ENCODE measurements at places on chromosomes 12 and 14.

DNA sequence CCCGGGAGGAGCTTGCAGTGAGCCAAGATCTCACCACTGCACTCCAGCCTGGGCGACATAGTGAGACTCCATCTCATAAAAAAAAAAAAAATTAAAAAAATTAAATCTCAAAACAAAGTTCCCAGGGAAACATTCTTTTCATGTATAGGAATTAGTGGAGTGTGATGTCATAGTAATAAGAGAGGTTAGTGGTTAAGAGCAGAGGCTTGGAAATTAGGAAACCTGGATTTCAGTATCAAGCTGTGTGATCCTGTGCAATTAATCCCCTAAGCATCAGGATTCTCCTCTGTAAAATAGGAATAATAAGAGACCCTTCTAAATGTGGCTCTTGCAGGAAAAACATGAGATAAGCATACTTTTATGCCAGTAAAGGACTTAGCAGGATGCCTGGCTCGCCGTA lies 3.1 kb upstream of the TXNRD1 start:
- DNase-seq: no peak

DNA sequence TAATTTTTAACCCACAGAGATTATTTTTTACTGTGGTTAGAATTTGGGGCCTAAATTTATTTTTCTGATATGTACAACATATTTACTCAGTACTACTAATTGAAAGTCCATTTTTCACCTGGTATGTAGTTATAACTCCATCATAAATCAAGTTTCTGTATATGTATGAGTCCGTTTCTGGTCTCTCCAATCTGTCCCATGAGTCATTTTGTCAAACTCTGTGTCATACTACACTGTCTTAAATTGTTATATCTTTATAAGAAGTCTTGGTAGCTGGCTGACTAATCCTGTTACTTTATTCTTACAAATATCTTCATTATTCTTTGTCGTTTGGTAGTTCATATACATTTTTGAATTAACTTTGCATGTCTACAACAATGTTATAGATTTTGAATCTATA lies 344.0 kb downstream of the PDZRN4 start:
- no peak for DNase-seq

- DNase-seq: no peak
Measured at GRCh38 chr14:103690332-103690731, 24.9 kb downstream of the XRCC3 start.

DNA sequence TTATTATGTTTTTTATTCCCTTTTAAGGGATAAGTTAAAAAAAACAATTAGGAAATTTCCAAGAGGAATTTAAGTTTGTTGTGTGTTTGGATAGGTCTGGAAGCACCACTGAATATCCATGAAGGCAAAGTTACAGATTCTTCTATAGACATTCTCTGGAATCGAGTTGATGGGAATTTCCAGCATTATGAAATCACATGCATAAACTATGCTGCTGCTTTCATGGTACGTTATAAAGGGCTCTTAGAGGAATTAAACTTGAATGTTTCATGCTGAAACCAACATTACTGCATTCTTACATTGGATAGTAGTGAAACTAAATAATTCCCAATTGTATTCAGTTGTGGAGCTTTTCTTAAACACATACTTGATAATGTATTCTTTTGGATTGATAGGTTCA lies 21.5 kb upstream of the PTPRQ start:
- DNase-seq: no peak

GRCh38 chr14:103374121-103374520 lies 11.1 kb upstream of the MARK3 start:
- DNase-seq: no peak

GRCh38 chr12:112716099-112717093 lies 75.2 kb upstream of the RPH3A start:
- peak; percentile 29 for DNase-seq

- peak; percentile 12 for DNase-seq
Measured at GRCh38 chr14:58533446-58533845, 104.3 kb upstream of the DACT1 start.

- no peak for DNase-seq
Measured at GRCh38 chr14:54784060-54784459, 118.6 kb downstream of the GCH1 start.

DNA sequence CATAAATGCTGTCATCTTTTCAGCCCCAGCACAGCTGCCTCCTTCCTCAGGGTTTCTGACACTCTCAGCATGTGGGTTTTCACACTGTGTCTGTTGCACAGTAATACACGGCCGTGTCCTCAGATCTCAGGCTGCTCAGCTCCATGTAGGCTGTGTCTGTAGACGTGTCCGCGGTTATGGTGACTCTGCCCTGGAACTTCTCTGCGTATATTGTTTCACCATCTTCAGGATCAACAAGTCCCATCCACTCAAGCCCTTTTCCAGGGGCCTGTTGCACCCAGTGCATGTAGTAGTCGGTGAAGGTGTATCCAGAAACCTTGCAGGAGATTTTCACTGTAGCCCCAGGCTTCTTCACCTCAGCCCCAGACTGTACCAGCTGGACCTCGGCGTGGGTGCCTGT lies 1210.6 kb downstream of the TMEM121 start:
- no peak for DNase-seq

- no peak for DNase-seq
Measured at GRCh38 chr14:98742001-98742400, 530.0 kb downstream of the BCL11B start.

DNA sequence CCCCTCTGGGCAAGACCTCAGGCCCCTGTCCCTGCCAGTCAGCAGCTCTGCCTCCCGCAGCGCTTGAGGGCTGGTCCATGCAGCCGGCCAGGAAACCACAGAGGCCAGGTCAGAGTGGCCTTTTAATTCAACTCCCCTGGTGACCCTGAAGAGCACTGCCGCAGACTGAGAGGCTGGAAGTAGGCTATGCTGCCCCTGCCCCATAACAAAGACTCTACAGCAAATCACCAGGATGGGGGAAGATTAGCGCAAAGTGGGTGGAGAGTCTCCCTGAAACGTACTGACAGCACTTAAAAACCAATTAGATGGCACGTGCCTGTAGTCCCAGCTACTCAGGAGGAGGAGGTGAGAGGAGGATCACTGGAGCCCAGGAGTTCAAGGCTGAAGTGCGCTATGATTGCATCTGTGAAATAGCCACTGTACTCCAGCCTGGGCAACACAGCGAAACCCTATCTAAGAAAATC lies 70.5 kb downstream of the ITPK1 start:
- DNase-seq: peak; percentile 30

GRCh38 chr12:57459750-57460467 lies at the start of gene GLI1:
GLI1 (plus strand) TSS chr12:57459785; CDS start chr12:57463692, 3,907 bp downstream.
- no peak for DNase-seq

- peak; percentile 100 for DNase-seq
Measured at GRCh38 chr12:54279632-54280467, at the start of gene CBX5. CBX5 (minus strand) TSS chr12:54280122; CDS start chr12:54257650, 22,472 bp downstream.

- no peak for DNase-seq
Measured at GRCh38 chr12:67057072-67057471, 212.1 kb upstream of the CAND1 start.
